SJCRH30 (cell line): ENCODE measurements at places on chromosomes 12 and 14. TPM values are rescaled to one million over a fixed set of nuclear protein-coding genes. Genes with fewer than 3 reads are reported as not detected.

- peak; percentile 32 for DNase-seq
Measured at GRCh38 chr12:52949413-52950331, 754 bp downstream of the KRT18 start.

- no peak for DNase-seq
Measured at GRCh38 chr12:130825771-130826150, 13.3 kb downstream of the STX2 start.

DNA sequence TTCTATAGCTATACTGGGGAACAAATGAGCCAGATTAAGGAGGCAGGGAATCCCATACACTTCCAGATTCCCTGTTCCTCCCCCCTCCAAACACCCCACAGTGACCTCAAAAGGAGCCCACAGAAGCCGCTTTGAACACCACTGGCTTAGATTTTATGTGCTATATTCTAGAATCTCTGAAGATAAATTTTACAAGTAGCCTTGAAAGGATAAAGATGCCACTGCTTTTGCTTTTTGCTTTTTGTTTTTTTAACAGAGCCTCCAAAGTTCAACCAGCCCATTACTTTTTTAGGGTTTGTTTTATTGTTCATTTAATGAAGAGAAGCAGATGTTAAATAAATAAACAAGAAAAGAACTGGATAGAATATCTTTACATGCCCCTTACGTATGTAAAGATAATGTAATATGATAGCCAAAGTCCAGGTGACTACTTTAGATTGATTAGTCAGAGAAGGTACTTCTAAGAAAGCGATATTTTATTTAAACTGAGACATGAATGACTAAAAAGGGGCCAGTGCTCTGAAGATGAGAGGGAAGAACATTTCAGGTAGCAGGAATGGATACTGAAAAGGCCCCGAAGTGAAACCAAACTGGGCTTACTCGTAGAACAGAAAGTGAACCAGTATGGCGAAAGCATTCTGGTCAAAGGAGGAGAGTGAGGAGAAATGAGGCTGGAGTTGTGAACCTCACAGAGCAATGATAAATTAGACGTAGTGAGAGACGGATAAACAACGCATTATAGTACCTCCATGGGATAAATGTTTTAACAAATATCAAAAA, 44.6 kb downstream of the DUSP6 start:
- no peak for DNase-seq

DNA sequence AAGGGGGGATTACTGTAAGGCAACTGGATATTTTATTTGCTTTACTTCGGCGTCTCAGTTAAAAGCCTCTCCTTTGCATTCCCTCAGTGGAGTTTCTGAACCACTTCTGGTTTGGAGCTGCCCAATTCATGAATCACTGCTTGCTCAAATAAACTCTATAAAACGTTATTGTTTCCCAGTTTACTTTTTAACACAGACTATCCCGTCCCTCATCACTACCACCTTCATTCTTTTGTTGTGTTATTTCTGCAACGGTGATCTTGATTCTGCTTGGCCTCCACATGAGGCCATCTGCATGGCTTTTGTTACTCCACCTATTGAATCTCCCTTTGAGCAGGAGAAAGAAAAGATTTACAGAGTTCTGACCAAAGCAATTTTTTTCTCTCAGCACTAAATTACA, 104.0 kb upstream of the PLEKHA5 start:
- DNase-seq, result no peak

- no peak for DNase-seq
Measured at GRCh38 chr12:131806674-131807073, 21.5 kb upstream of the MMP17 start.

DNA sequence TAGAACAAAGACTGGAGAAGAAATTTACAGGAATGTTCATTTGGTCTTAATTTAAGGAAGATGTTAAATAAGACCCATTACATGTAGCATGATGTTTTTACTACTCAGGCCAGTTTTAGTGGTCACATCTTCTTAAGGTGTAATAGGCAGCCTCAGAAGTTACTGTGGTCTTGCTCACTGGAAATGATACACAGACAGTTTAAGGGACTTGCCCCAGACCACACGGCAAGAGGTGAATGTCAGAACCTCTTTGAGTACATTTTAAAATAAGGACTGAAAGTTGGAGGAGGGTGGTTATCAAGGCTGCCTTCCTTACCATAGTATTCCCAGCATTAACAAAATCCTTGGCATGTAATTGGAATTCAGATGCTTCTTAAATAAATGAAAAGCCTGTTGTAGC, 37.9 kb downstream of the LRRK2 start:
- no peak for DNase-seq

DNA sequence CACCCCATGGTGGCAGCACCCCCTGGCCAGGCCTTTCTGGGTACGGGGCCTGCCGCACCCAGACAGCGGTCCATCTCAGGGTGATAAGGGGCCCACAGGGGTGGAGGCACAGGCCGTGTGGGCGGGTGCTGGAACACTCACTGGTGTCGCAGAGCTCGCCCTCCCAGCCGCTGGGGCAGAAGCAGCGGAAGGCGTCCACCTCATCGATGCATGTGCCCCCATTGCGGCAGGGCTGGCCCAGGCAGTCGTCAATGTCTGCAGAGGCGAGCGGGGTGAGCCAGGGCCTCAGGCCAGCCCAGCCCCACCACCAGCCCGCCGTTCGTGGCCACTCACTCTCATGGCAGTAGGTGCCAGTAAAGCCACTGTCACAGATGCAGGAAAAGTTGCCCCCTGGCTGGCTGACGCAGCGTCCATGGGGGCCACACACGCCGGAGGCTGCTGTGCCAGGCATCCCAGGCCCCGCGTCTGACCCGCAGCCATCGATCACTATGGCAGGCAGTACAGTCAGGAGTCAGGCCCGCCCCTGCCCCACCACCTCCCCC, 19.9 kb downstream of the JAG2 start:
- DNase-seq, result no peak

DNA sequence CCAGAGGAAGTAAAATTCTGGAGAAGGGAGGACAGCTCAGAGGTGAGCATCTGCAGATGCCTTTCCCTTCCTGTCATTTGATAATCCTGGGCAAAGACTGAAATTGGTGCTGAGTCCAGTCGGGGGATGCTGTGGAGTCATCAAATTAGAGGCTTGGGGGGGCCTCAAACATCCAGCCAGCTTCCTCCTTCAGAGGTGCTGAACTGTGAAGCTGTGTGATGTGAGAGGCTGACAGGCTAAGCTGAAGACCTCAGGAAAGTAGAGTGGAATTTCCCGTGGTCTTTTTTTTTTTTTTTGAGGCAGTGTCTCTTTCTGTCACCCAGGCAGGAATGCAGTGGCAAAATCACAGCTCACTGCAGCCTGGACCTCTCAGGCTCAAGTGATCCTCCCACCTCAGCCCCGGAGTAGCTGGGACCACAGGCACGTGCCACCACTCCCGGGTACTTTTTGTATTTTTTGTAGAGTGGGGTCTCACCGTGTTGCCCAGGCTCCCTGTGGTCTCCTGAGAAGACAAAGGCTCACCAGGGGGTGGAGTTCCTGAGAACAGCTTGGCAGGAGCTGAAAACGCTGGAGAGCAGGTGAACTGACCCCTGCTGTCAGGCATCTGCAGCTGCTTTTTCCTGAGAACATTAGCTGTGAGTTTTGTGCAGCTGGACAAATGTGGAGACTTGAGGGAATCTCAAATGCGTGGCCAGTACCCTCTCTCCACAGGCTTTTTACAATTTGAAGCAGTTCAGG, 6.1 kb upstream of the TCL1B start:
- DNase-seq, result no peak

DNA sequence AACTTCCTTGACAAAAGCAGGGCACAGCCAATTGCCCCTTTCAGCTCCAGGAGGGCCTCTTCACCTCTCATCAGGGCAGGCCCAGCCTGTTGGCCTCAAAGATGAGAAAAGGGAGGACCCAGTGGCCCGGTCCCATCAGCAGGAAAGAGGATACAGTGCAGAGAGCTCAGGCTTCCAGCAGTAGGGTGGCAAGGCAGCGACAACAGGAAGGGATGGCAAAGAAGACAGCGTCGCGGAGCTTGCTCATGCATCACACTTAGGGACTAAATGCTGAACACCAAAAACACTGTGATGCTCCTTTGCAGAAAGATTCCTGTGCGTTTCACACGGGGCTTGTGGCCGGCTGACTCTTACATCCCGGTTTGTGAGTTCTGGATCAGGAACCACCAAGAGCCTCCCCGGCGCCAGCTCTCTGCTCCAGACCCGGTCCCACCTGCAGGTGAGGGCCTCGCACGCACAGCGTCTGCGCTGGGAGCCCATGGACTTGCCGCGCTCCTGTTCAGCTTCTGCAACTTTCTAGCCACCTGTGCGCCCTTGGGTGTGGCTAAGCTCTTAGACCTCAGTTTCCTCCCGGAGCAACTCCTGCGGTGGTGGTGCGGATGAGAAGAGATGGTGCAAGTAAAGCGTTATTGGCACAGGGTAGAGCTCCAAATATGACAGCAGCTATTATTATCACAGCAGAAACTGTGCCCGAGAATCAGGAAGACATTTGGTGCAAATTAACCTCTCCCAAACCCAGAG, 15.3 kb upstream of the BCL7A start:
- DNase-seq, result no peak

- DNase-seq, result peak; percentile 29
Measured at GRCh38 chr12:68932128-68932960, 627 bp downstream of the CPM start.

DNA sequence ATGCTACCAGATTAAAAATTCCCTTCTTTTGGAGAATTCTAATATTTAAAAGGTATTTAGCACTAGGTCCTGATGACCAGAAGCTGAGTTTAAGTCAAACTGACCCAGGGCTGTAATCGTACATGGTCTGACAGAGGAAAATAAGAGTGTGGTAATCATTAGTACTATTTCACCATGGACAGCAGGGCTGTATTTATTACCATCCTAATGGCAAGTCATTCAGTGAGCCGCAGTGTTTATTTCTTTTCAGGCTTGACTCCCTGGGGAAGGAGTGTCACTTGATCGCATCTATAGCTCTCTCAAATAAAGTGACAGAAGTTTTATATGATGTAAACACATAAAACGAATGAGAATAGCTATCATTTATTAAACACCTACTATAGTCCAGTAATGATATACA, 261.8 kb downstream of the BTG1 start:
- no peak for DNase-seq

GRCh38 chr12:26749781-26750180, 83.2 kb downstream of the ITPR2 start:
- no peak for DNase-seq

DNA sequence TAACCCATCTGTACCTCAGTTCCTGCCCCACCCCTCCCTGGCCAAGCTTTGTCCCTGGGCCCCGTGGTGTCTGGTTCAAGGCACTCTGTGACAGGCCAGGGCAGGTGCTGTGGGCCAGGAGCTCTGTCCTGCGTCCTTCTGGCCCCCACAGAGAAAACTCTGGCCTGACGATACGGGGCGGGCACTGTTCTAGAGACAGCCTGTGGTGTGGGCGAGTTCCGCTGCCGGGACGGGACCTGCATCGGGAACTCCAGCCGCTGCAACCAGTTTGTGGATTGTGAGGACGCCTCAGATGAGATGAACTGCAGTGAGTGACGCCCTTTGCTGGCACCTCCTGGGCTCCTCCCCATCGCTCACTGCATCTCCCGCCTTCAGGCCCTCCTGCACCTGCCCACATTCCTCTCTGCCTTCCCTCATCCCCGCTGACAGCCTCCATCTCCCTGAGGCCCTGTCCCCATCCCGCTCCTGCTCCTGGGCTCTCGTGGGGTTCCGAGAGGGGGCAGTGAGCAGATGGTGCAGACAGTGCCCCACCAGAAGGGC, 22.8 kb upstream of the NXPH4 start:
- peak; percentile 99 for DNase-seq

DNA sequence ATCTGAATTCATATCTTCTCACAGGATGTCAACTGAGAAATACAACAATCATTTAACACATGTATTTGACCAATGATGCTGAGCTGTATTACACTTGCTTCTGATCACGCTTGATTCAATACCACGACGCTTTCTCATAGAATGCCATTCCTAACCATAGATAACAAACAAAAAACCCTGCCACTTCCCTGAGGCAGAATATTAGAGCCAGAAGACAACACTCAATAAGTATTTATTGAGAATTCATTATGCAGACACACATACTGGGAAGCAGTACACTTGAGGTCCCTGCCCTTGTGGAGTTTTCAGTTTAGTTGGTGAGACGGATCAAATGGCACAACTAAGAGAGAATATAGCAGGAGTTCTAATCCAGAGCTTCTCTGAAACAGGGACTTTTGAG, 32.4 kb downstream of the BLTP3B start:
- no peak for DNase-seq

KRT82 gene
- not detected in 2 replicates for total RNA-seq

PLEKHD1 gene
- total RNA-seq, result 0.28 and 0.30 TPM in 2 replicates

CLEC9A gene
- not detected in 2 replicates for total RNA-seq

APPL2 gene
- 16.1 and 17.3 TPM in 2 replicates for total RNA-seq

CLEC6A gene
- not detected in 2 replicates for total RNA-seq

TSHR gene
- total RNA-seq, result 0.30 TPM in 1 of 2 replicates, not detected in the other

SMOC1 gene
- 12.8 and 15.6 TPM in 2 replicates for total RNA-seq

HOXC5 gene
- total RNA-seq, result not detected in 2 replicates

SERPINA9 gene
- not detected in 2 replicates for total RNA-seq

PRPH gene
- total RNA-seq, result 1.7 and 3.9 TPM in 2 replicates

NGB gene
- total RNA-seq, result not detected in 2 replicates

OR4N5 gene
- total RNA-seq, result not detected in 2 replicates

OAS1 gene
- not detected in 2 replicates for total RNA-seq

NUBPL gene
- total RNA-seq, result 11.2 and 13.6 TPM in 2 replicates
